Thoracic aorta endothelial cell (primary cell): ENCODE measurements at places on chromosomes 13 and 19. TPM values are rescaled to one million over a fixed set of nuclear protein-coding genes. Genes with fewer than 3 reads are reported as not detected.

CEACAM8 gene
- not detected in 2 replicates for total RNA-seq

OR7G3 gene
- not detected in 2 replicates for total RNA-seq

TEX26 gene
- not detected in 2 replicates for total RNA-seq

ZNF91 gene
- total RNA-seq: 19.5 and 26.2 TPM in 2 replicates

TMEM238 gene
- not detected in 2 replicates for total RNA-seq

GRIN2D gene
- 0.40 and 0.57 TPM in 2 replicates for total RNA-seq

DNAAF3 gene
- total RNA-seq: 0.27 and 0.29 TPM in 2 replicates

CYP4F2 gene
- not detected in 2 replicates for total RNA-seq

CNN2 gene
- total RNA-seq: 140 and 181 TPM in 2 replicates

NFIC gene
- total RNA-seq: 55.2 and 83.0 TPM in 2 replicates

OR10H1 gene
- total RNA-seq: not detected in 2 replicates

ATP4A gene
- total RNA-seq: not detected in 2 replicates

GJB2 gene
- total RNA-seq: not detected in 2 replicates

MBD3L3 gene
- not detected in 2 replicates for total RNA-seq

SOX1 gene
- total RNA-seq: not detected in 2 replicates

FLT3LG gene
- 2.4 and 3.1 TPM in 2 replicates for total RNA-seq

LRP3 gene
- 10.5 and 20.5 TPM in 2 replicates for total RNA-seq

ZNF121 gene
- total RNA-seq: 45.3 and 47.1 TPM in 2 replicates

CLDND2 gene
- total RNA-seq: not detected in 2 replicates

GEMIN7 gene
- 22.5 and 27.1 TPM in 2 replicates for total RNA-seq

ZNF443 gene
- 4.5 and 4.8 TPM in 2 replicates for total RNA-seq

ZNF211 gene
- total RNA-seq: 5.8 and 7.6 TPM in 2 replicates

CADM4 gene
- total RNA-seq: 1.6 and 1.7 TPM in 2 replicates

ZNF763 gene
- total RNA-seq: 0.57 and 1.3 TPM in 2 replicates

OVOL3 gene
- not detected in 2 replicates for total RNA-seq

C19orf85 gene
- total RNA-seq: not detected in 2 replicates

ZNF681 gene
- 1.1 TPM in 2 replicates for total RNA-seq

HOMER3 gene
- total RNA-seq: 61.0 and 93.2 TPM in 2 replicates

MYH14 gene
- not detected in 2 replicates for total RNA-seq

LRRC63 gene
- total RNA-seq: not detected in 2 replicates

SLC39A3 gene
- total RNA-seq: 18.9 and 24.3 TPM in 2 replicates

PRR22 gene
- 0.40 and 0.65 TPM in 2 replicates for total RNA-seq

TMEM259 gene
- total RNA-seq: 61.7 and 66.5 TPM in 2 replicates

OLFM2 gene
- total RNA-seq: 0.14 and 0.53 TPM in 2 replicates

ADM5 gene
- 0.72 and 0.80 TPM in 2 replicates for total RNA-seq

TMC4 gene
- total RNA-seq: 0.53 TPM in 1 of 2 replicates, not detected in the other
